ENCODE measurements at places on chromosomes 4 and X.

DNA sequence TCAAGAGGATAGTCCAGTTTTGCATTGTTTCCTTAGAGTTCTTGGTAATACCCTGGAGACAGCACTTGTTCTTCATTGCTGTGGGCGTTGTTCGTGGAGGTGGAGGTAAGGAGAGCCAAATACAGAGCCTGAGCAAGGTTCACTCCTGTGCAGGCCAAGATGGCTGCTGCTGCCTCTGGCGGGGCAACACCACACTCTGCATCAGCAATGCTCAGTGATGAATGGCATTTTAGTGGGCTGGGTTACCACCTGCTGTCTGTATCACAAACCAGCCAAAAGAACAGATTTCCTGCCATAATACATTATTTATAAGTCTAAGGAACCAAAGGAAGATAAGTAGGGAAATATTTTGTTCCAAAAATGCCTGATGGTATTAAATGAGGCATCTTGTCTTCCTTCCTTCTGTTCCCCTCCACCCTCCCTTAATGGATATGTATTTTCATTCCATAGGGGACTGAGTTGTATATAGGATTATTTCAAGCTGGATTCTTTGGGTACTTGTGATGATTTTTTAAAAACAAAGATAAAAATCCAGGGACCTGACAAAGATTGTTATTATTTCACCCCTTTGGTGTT lies 61.6 kb upstream of the LIMCH1 start:
- DNase-seq = no peak

DNA sequence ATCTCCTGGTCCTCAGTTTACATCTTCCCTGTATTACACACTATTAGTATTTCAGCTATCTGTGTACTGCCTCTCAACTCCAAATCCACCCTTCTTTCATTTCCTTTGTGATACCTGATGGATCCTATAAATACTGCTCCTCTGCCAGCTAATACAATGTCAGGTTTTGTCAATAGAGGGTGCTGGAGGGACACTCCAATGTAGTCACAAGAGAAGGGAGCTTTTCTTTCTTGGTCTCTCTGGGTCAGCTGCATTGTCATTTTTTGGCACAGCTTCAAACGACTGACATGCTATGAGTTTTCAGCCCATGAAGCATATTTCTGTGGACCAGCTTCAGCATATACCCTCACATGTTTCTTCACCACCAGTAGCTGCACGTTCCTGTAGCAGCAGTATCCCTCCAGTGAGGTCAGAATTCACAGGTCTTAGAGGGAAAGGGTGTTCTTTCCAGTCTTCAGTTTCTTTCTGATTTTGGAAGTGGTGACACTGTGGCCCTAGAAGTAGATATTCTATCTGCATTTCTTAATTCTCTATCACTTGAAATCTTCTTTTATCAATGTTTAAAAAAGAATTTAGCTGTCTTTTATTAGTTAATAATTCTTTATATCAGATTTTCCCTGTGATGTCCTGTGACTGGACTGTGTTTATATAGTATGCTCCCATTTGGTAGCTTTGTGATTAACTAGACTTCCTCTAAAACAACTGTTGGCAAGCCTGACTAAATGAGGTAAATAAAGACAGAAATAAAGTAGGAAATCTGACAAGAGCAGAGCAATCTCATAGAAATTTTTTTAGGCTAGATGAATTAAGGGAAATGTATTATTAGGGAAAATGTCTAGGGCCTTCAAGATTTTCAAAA lies 60.6 kb downstream of the GABRA2 start:
- no peak for DNase-seq

- DNase-seq = no peak
Measured at GRCh38 chr4:159291176-159291575, 188.3 kb downstream of the RAPGEF2 start.

DNA sequence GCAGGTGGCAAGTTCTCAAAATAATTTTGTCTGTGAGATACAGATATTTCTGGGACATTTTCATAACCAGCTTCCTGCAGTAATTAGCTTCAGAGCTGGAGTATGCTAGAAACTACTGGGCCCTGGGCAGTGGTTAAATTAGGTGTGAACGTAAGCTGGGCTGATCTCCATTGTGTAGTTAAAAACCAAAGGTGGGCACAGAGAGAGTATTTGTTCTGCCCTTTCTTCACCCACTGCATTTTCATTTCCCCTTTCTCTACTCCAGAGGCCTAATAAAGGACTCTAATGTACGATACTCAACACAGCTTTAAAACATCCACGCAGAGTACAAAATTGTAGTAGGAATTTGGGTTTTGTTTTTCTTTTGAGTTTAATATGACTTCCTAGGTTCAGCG lies 252.7 kb downstream of the SPRY1 start:
- no peak for DNase-seq
